ENCODE measurements at places on chromosomes 7 and 10.

DNA sequence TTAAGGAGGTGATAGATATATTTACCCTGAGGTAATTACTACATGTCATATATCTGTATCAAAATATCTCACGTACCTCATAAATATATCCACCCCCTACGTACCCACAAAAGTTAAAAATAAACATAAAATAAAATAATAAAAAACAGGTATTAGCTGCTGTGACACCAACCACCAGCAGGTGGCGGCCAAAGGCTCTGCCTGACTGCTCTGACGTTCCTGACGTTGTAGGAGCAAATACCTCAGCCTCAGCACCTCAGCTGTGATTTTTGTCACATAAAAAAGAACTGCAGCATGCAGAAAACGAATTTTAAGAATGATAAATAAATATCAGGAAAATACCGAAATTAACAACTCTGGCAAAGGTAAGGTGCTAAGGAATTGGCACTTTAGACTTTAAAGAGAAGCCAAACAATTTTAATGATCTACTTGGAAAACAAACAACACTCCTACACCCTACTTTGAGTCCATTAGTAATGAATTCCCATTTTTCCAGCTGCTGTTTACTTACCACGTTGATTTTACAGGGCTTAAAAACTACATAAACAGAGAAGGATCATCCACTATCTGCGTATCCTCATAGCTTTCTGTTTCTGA is 125.4 kb upstream of the TARP start:
- DNase-seq = no peak

GRCh38 chr10:6778992-6779701 is 199.1 kb upstream of the PRKCQ start:
- DNase-seq = no peak

GRCh38 chr7:110061387-110061786 is 1029.5 kb upstream of the LRRN3 start:
- DNase-seq = no peak

- DNase-seq = no peak
These were observed 104.7 kb downstream of the SFMBT2 start for GRCh38 chr10:7306147-7306546.

GRCh38 chr7:101562531-101563197 is 66.4 kb downstream of the MYL10 start:
- DNase-seq = no peak

GRCh38 chr7:130966246-130967009 is 232.4 kb upstream of the KLF14 start:
- no peak for DNase-seq

GRCh38 chr7:50220273-50220672 is 84.2 kb upstream of the IKZF1 start:
- no peak for DNase-seq

Data from thoracic aorta (tissue), 2 donors.